GM23248 (cell line): ENCODE measurements at places on chromosomes 7 and 10. TPM values are rescaled to one million over a fixed set of nuclear protein-coding genes. Genes with fewer than 3 reads are reported as not detected.

Gene ANKRD61
- 0.24 and 0.41 TPM in 2 replicates for polyA plus RNA-seq

- H3K27ac ChIP-seq = no peak overlapping the region
- no peaks in the 10 kb centered on the region for H3K4me1 ChIP-seq
- no peaks in the 10 kb centered on the region for H3K36me3 ChIP-seq
Measured at GRCh38 chr10:45569471-45569870, 103.1 kb downstream of the ZFAND4 start.

DNA sequence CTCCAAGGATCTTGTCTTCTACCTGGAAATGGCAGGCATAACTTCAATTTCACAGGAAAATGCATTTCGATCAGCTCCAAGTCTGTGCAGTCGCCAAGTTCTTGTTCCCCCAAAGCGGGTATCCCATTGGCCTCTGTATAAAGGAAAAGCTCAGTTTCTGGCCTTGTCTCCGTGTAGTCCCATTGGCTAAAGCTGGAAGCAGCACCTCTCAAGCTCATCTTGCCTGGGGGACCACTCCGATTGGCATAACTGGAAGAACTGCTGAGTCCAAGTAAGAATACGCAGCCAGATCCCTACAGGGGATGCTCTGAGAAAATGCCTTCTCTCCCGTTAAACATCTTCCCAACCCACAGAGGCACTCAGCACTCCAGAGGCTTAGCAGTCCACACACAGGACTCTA, 205.2 kb downstream of the GFRA1 start:
- peaks cover 10% of the 10 kb centered on the region; the same call in 1 of the 2 replicates for H3K27me3 ChIP-seq
- H3K4me3 ChIP-seq = no peak overlapping the region
- no peak for DNase-seq
- H3K4me1 ChIP-seq = no peaks in the 10 kb centered on the region

Gene AGBL3
- 1.4 and 1.5 TPM in 2 replicates for polyA plus RNA-seq

- no peaks in the 10 kb centered on the region for H3K36me3 ChIP-seq
- no peak overlapping the region for H3K27ac ChIP-seq
- DNase-seq = no peak
- H3K27me3 ChIP-seq = no peaks in the 10 kb centered on the region
- 0 out of 2 replicates have a peak, but pooled peaks cover 6% of the 10 kb centered on the region for H3K4me1 ChIP-seq
- H3K4me3 ChIP-seq = no peak overlapping the region
Measured at GRCh38 chr7:95018021-95018420, 110.6 kb downstream of the PPP1R9A start.

- no peak for DNase-seq
- H3K4me1 ChIP-seq = no peaks in the 10 kb centered on the region
- H3K27ac ChIP-seq = no peak overlapping the region
- no peaks in the 10 kb centered on the region for H3K27me3 ChIP-seq
- H3K4me3 ChIP-seq = no peak overlapping the region
- no peaks in the 10 kb centered on the region for H3K36me3 ChIP-seq
Measured at GRCh38 chr7:67423065-67423464, 426.4 kb downstream of the TYW1 start.

DNA sequence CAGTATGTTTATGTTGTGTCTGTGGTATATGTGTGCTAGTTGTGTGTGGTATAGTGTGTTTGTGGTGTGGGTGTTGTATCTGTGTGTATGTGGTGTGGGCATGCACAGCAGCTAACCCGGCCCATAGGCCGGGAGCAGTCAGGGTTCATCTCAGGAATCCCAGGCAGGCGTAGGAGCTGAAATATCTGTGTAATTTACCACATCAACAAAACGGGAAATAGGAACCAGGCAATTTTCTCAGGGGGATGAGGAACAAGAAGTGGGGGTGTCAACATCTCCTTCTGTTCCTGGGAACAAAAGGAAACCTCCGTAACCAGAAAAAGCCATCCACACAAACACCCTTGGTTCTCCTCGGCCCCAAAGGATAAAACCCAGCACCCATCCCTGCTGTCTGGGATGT, 24.5 kb upstream of the ZNF488 start:
- H3K27ac ChIP-seq = no peak overlapping the region
- H3K4me3 ChIP-seq = no peak overlapping the region
- H3K36me3 ChIP-seq = no peaks in the 10 kb centered on the region
- no peaks in the 10 kb centered on the region for H3K27me3 ChIP-seq
- H3K4me1 ChIP-seq = peaks cover 19% of the 10 kb centered on the region
- no peak for DNase-seq

- peaks cover 39% of the 10 kb centered on the region for H3K4me1 ChIP-seq
- H3K4me3 ChIP-seq = peak overlapping the region; percentile 1; the same call in 1 of the 2 replicates
- H3K27ac ChIP-seq = peak overlapping the region; percentile 72
Measured at GRCh38 chr10:77156406-77156879, 481.2 kb downstream of the KCNMA1 start.

Gene TAC1
- not detected in 2 replicates for polyA plus RNA-seq

GRCh38 chr7:107622429-107622828, 38.2 kb upstream of the SLC26A4 start:
- H3K36me3 ChIP-seq = no peaks in the 10 kb centered on the region
- no peaks in the 10 kb centered on the region for H3K27me3 ChIP-seq
- peak overlapping the region; percentile 38; the same call in 1 of the 2 replicates for H3K27ac ChIP-seq
- H3K4me1 ChIP-seq = peaks cover 14% of the 10 kb centered on the region
- H3K4me3 ChIP-seq = no peak overlapping the region
- peak; percentile 90 for DNase-seq

Gene CCDC3
- polyA plus RNA-seq = not detected in 2 replicates

DNA sequence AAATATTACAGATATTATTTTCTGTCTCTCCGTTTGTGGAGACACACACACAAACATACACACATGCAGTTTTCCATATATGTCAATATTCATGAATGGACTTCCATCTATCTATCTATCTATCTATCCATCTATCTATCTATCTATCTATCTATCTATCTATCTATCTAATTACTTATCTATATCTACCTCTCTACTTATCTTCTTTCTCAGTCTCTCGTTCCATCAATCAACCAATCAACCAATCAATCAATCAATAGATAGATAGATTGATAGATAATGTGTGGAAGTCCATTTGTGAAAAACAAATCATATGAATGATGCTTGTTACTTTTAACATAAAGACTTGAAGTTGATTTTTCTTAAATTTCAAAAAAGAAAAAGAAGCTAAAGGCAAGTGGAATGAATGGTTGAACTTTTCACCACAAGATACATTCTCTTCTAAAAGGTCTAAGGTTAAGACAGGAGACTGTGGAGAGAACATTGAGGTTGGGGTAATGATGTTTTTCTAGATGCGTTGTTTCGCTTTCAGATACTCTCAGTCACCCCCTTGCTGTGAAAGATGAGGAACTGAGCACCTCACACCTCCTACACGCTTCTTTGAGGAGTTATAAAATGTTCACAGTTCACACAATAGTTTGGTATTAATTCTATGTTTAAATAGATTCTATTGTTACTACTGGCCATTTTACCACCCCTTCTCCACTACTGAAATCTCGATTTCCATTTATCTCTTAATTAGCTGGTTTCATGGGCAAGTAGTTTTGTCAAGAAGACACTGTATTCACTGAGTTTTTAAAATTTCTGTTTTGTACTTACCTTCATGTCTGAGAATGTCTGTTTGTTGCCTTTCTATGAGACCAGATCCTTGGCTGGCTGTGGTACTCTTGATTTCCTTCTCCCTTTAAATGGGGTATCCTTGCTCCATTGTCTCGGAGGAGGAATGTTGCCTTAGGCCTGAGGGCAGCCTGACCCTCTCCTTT, 114.1 kb downstream of the EMX2 start:
- no peaks in the 10 kb centered on the region for H3K36me3 ChIP-seq
- H3K4me1 ChIP-seq = peaks cover 11% of the 10 kb centered on the region
- H3K27me3 ChIP-seq = no peaks in the 10 kb centered on the region
- no peak overlapping the region for H3K27ac ChIP-seq
- no peak for DNase-seq
